ENCODE measurements at places on chromosomes 6 and 20. TPM values are rescaled to one million over a fixed set of nuclear protein-coding genes. Genes with fewer than 3 reads are reported as not detected.

Gene MYCT1
- not detected for total RNA-seq

DNA sequence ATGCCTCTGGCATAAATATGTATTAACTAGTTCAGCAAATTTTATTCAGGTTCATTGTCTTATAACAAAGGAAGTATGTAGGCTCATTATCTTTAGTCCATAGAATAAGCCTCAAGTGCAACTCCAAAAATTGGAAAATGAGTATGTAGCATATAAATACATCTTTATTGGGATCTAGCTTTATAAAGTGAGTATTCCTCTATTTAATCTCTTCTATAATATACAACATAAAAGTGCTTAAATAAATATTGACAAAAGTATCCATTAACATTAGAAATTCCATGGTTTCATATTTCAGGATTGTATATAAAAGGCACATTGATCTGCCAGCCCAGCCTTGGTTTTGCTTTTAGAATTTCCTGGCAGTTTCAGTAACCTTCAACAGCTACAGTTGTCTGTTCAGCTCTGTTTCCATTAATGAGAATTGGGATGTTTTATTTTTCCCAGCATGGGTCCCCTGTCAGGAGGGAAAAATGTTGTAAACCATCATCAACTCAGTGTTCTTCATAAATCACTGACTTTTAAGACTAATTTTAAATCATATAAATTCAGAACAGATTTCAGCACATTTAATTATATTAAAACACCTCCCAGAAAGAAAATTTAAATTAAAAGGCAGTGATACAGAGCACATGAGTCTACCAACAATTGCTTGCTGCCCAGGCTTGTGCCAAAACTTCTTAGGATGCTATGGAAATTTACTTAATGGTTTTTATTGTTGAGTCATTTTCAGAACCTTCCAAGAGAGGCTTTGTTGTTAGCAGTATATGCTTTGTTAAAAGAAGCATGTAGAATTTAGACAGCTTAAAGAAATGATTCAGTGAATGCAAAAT, 119.7 kb downstream of the ADGRG6 start:
- no peak for DNase-seq

Gene CST9
- not detected for total RNA-seq

DNA sequence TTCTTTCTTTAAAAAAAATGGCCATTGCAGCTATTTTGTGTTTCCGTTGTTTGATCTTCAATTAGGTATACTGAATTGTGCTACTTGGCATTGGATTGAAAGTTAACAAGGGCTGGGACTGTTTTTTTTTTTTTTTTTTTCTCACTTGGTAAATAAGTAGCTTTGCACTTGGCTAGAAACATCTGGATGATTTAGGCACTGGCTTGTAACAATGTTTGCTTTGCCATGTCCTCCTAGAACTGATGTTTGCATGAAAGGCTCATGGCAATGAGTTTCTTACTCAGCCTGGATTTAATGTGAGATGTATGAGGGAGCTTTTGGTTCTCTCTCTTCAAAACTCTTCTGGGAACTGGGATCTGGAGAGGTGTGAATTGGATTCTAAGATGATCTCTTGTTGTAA, 414.1 kb downstream of the CDH26 start:
- no peak for DNase-seq

Gene DNAAF9
- total RNA-seq = 2.4 TPM

GRCh38 chr6:28425944-28426541, 17.2 kb downstream of the ZSCAN23 start:
- DNase-seq = no peak

GRCh38 chr20:45039475-45039820, 61.5 kb downstream of the KCNS1 start:
- DNase-seq = no peak

DNA sequence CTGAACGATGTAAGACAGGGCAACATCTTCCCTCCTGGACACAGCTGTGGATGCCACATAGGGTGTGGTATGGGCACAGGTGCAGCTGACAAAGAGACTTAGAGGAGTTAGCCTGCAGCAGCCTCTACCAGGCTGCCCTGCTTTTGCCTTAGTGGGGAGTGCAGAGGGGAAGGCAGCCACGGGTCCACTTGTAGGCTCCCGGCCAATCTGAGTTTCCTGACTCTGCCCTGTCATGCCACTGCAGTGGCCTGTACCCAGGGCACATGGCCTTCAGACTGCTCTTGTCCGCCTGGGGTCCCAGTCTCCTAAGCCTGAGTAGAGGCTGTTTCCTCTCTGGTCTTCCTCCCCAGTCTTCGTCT, 17.1 kb upstream of the CST9L start:
- DNase-seq = no peak

Gene FAM162B
- not detected for total RNA-seq

All from activated naive CD4-positive, alpha-beta T cell treated with anti-CD3 and anti-CD28 coated beads, Interleukin-2, amount 50 U/mL, for 72 hours (primary cell).